ENCODE measurements at places on chromosomes 4 and X. TPM values are rescaled to one million over a fixed set of nuclear protein-coding genes. Genes with fewer than 3 reads are reported as not detected.

DNA sequence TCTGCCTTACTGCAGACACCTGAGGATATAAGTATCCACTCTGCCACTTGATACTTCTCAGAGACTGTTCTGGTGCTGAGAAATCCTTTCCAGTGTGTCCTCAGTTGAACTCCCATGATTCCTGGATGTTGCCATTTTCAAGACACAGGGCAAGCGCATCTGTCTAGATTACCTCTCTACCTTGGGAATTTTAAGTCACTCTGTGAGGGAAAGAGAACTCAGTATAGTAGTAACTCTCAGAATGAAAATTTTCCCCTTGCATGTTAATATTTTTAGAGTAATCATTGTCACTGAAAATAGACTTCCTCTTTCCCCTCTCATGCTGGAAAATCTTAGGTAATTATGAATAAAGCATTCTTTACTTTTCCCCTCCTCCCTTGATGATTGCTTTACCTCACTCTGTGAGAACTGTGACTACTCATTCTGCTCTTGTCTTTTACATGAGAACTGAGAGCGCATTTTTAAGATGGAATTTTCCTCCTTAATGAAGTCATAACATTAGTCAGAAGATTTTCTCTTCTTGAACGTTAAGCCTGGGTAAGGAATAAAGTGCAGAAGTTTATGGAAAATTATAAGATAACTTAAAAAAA, 45.0 kb downstream of the TET2 start:
- DNase-seq = no peak

- no peak for DNase-seq
Observed at GRCh38 chr4:77669946-77670590, 64.4 kb downstream of the CXCL13 start.

GRCh38 chr4:160928482-160928881, 1235.3 kb downstream of the FSTL5 start:
- no peak for DNase-seq

GRCh38 chr4:88447371-88448095, 9.4 kb upstream of the HERC5 start:
- peak; percentile 53 for DNase-seq

DNA sequence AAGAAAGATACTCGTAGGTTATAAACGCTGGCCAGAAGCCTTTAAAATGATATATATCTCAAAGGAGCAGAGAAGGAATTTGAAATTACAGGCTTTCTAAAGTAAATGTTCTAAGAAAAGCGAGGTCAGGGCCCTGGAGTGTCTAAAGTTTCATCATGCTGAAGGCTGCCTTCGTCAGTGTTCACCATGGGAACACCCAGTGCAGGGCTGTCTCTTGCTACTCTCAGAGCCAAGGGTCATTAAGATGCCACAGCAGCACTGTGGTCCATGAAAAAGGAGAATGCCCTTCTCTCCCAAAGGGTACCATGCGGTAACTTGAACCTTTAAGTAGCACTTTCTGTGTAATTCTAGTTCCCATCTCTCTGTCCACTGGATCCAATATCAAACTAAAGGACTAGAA, 174.5 kb upstream of the NWD2 start:
- DNase-seq = no peak

FATE1 gene
- 482 TPM for polyA plus RNA-seq

S100G gene
- not detected for polyA plus RNA-seq

All from testis (tissue), 5 donors.